Inflammatory macrophage (primary cell): ENCODE measurements at places on chromosomes 1 and 21.

DNA sequence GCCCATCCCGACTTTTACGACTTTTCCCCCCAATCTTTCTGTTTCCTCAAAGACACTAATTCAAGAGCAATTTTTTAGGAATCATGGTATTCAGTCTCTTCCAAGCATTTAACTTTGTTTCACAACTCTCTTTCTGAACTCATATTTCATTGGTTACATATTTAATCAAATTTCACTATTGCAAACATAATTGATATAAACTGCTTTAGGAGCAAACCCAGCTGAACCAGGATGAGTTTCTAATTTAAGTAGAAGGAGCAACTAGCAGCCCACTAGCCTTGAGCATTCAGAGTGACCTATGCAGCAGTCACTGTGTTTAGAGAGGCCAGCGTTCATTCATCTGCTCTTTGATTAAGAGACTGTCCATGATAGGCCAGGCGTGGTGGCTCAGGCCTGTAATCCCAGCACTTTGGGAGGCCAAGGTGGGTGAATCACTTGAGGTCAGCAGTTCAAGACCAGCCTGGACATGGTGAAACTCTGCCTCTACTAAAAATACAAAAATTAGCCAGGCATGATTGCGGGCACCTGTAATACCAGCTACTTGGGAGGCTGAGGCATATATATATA lies 1.8 kb downstream of the CELA2B start:
- DNase-seq: no peak

GRCh38 chr1:101884621-101885020 lies 112.1 kb downstream of the OLFM3 start:
- no peak for DNase-seq

DNA sequence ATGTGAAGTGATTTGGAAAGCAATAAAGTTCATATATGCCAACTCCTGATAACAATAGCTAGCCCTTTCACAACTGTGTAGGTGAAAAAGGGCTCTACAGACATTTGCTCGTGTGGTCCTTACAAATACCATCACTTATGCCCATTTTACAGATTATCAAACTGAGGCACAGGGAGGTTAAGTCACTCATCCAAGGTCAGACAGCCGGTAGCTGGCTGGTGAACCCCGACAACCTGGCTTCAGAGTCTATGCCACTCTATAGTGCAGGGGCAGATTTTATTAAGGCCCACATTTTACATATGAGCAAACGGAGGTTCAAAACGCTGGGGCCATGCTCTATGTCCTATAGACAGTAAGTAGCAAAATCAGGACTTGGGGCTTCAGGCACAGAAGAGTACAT lies 280.5 kb downstream of the RRAGC start:
- DNase-seq: no peak

- no peak for DNase-seq
Measured at GRCh38 chr1:179840107-179840506, 37.5 kb downstream of the TOR1AIP2 start.

DNA sequence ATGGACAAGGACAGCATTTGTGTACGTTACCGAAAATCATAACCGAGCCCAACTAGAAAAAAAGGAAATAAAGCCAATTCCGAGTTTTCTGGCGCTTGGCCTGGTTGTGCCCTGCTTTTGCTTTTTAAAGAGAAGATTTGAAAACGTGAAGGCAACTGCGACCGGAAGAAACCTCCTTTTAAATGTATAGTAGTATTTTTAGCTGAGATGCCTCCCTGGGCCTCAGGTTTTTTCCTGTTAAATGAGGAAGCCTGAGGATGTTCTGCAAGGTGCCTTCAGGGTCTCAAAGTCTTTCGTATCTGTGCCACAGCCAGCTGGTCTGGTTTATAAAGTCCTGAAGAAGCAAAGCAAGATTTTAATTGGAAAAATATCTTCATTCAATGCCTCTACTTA lies 371 bp upstream of the ODF2L start:
- DNase-seq: no peak

DNA sequence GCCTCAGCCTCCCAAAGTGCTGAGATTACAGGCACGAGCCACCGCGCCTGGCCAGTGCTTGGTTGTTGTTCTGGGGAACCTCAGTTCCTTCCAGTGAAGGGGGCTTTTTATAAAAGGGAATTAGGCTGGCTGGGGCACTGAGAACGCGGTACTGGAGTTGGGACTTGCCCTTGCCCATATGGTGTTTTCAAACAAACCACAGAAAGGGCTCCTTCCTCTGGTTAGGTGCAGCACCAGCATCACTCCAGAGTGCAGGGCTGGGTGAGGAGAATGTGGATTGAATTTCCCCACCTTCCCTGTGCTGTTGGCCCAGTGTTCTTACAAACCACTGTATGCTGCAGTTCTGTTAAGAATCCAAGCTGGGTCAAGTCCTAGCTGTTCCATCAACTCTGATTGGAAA lies 5.3 kb downstream of the MAN1C1 start:
- DNase-seq: no peak

DNA sequence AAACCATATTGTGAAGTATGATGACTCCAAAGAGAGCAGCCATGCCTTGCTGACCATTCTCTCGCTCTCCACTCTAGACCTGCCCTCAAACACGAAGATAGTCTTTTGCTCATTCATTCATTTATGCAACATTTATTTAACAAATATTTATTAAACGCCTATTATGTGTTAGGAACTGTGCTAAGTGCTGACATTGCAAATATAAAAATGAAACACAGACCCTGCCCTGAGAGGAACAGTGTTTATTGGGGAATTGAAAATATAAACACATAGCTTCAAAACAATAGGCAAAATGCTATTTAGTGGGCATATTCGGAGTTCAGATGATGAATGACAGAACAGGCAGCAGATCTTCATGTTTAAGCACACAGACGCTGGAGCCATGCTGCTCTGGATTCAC lies 213.6 kb downstream of the NUF2 start:
- no peak for DNase-seq

DNA sequence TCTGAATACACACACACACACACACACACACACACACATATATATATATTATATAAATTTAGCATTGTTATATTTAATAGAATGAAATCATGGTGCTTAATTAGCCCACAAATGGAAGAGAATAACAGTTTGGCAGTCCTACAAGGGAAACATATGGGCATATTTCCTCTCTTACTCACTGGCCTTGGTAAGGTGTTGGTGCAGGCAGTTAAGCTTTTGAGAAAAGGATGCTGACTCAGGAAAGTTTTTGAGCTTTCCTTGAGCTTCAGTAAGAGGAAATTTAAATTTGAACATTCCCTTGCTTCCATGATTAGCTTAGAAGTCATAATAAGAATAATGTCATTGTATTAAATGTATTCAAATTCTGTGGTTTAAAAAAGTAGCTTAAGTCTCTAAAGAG lies 37.0 kb upstream of the B3GALT5 start:
- no peak for DNase-seq

DNA sequence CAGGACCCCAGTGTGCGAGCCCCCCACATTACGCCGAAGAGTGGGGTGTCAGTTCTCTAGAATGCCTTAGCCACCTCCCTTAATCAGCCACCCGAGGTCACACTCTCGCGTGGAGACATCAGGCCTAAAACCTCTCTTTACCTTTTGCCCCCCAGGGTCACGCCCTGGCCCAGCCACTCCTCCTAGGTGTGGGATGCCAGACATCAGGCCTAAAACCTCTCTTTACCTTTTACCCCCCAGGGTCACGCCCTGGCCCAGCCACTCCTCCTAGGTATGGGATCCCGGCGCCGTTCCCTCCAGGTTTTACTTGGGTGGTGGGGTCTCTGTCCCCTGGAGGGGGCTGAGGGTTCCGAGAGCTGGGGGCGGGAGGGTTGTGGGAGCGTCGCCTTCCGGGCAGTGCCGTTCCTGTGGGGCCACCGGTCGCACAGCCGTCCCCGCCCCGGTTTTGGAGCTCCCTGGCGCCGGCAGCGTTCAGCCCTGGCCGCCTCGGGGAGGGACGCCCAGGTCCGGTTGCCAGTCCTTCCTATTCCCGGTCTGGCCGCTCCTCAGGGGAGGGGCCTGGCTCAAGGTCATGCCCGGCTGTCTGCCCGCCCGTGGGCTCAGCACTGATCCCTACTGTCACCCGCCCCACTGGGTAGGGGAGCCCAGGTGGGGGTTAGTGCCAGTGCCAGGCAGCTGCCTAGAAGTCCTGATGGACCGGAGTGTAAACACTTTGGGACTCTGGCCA lies 882 bp downstream of the VPS13D start:
- DNase-seq: peak; percentile 23

DNA sequence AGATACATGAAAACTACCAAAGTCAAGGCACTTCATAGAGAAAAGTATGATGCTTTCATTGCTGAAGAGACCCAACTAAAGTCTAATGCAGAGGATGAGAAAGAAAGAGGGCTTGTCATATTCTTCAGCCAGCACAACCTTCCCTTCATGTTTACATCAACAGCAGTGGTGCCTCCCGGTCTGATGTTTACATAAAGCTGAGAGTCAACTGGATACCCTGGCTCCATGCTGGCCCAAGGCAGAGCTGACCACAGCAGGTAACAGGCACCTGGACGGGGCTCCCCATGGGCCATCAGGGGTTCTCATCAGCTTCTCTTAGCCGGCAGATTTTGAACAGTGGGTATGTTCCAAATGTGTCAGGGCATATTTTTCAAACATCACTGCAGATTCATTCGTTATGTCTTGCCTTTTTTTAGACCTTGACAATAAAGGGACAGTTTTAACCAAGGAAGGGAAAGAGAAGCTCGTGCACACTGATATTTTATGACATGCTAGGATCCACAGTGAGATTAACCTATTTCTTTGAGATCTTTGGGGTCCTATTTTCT lies 117.1 kb downstream of the NRIP1 start:
- DNase-seq: no peak

DNA sequence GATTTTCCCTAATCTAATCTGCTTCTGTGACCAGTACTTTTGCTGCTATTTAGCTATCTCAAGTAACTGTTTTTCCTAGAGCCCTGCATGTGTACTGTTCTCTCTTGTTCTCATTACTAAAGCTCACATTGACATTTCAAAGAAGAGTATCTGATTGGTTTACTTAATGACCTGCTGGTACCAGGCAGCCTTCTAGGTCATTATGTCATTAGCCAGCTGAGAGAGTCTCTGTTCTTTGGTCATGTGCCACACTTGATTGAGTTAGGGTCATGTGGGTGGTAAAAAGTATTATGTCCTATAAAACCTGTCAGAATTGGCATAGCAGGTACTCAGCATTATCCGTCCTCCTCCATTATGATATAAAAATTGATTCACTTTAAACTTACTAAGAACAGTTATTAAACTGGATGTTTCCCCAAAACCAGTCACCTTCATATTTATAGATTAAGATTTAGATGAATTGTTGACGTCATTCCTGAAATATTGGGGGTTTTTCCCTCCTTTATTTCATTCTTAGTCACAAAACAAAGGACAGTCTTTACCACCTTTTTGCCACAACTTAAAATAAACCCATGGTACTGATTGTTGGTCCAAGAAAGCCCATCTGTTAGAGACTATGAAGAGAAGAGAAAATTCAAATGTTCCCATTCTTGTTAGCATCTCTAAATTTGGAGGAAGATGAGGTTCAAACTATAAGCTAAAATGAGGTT lies 22.2 kb downstream of the FNDC5 start:
- DNase-seq: no peak

DNA sequence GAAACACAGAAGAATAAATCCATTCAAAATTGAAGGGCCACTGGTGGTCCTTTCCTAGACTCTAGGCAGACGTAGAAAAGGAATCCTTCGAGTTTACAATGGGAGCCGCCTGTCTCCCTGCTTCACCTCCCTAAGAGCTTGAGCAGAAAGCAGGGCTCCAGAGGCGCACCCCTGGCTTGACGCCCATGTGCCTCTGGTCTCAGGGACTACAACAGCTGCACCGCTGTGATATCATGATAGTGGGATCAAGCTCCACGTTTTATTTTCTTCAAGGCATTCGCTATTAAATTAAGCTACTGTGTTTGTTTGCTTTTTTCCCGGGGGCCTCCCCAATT lies 403 bp upstream of the C1orf122 start:
- no peak for DNase-seq

GRCh38 chr1:20645414-20645813 lies 12.2 kb downstream of the PINK1 start:
- no peak for DNase-seq

GRCh38 chr1:2823921-2824610 lies 22.6 kb upstream of the TTC34 start:
- DNase-seq: no peak

DNA sequence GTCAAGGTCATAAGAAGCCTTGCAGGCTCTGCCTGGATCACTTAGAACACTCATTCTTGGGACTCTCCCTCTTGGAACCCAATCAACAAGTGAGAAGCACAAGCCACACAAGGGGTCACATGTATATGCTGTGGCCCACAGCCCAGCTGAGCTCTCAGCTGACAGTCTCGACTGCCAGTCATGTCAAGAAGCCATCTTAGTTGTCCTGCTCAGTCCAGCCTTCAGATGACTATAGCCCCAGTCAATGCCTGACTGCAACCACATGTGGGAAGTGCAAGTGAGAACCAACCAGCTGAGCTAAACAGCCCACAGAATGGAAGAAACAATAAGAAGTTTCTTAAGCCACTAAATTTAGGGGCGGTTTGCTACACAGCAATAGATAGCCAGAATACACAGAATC lies 356.0 kb downstream of the KCNH1 start:
- no peak for DNase-seq

- peak; percentile 58 for DNase-seq
Measured at GRCh38 chr1:41418857-41419583, 57.8 kb downstream of the FOXO6 start.

- no peak for DNase-seq
Measured at GRCh38 chr1:234396092-234396491, 22.8 kb downstream of the COA6 start.

- DNase-seq: no peak
Measured at GRCh38 chr1:187121661-187122060, 292.9 kb downstream of the PLA2G4A start.

DNA sequence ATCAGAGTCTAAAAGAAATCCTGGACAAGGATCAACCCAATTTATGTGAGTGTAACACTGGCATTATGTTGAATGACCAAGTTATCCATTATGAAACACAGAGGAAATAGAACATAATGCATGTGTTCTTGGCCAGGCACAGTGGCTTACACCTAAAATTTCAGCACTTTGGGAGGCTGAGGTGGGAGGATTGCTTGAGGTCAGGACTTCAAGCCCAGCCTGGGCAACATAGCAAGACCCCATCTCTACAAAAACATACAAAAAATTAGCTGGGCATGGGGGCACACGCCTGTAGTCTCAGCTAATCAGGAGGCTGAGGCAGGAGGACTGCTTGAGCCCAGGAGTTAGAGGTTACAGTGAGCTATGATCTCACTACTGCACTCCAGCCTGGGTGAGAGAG lies 129.8 kb downstream of the ZZZ3 start:
- no peak for DNase-seq

- DNase-seq: no peak
Measured at GRCh38 chr1:24169286-24169685, 17.8 kb downstream of the IFNLR1 start.

DNA sequence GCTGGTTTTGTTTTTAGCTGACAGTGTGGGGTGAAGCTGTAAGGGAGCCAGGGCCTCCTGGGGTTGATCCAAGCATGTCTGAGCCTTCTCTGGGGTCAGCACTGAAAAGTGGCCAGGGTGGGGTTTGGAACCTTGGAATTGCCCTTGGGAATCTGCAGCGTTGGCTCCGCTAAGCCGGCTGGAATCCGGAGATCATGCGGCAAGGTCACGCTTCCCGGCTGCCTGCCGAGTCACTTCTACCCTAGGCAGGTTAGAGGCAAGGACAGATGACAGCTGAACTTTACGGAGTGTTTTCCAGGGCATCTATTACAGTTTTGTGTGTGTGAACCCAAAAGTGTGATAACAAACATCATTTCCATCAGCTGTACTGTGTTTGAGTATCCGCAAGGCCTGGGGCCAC lies 17.1 kb downstream of the ABCG1 start:
- no peak for DNase-seq

GRCh38 chr1:94608142-94608851 lies 66.7 kb upstream of the F3 start:
- DNase-seq: no peak

- DNase-seq: no peak
Measured at GRCh38 chr1:47181955-47182675, 7.7 kb downstream of the PDZK1IP1 start.
